ENCODE measurements at places on chromosomes 16 and 17.
A peak's percentile ranks its signal among the peaks of the same experiment; 100 is the strongest.

- DNase-seq, result no peak
Observed at GRCh38 chr17:55624772-55625433, 97.8 kb downstream of the TMEM100 start.

DNA sequence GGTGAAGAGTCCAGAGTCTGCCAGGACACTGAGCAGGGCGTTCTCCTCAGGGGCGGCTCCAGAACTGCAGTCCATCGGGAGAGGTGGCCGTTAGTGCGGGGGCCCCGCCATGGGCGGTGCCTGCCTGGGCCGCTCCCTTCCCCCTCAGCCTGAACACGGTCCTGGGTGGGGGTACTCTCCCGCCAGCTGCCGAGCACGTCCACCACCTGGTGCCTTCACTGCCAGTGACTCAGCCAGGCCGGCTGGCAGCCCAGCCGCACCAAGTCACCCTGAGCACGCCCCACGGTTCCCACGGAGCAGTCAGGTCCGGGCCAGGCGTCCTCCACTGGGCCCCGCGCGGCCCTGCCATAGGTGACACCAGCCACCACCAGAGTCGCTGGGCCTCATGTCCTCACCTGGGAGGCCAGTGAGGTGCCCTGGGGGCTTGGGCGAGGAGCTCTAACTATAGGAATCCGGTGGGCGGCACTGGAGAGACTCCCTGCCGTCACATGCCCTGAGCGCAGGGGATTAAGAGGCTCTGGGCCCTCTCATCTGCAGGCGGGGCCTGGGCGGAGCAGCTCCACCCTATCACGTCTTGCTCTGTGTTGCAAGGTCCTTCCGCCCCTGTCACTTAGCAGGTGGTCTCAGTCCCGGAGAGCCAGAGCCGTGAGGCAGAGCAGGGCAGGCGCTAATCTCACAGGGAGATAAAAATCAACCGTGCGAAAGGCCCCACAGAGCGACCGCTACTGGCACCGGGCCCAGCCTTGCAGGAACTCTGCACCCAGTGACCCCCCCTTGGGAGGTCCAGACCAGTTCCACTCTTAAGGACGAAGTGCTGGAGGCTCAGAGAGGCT is 14.3 kb downstream of the PIEZO1 start:
- DNase-seq, result no peak

DNA sequence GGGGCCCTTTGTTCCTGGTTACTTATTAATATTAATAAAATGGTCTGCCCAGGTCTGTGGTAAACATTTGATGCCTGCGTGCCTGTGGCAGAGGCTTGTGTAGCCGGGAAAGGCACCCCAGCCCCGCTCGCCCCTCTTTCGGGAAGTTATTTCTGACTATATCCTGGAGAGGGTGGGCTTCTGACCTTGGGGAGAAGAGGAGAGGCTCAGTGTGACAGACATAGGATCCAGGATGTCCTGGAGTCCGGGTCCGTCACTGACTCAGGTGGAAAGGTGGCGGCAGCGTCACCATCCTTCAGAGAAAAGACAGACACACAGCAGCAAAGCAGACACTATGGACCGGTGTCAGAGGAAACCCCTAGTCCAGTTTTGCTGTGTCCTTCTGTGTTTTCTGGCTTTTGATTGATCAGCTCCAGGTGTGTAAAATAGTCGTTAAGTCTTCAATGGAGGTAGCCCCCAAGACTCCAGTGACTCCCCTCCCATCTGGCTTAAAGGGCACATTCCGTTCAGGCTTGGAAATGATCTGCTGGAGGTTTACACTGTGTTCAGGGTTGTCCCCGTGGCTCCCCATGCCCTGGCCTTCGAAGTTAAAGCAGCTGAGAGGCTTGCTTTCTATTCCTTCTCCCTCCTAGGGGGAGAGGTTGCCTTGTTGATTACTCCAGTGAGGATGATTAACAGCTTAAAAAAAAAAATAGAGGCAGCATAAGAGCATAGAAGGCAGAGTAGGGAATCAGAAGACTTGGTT is 81.6 kb downstream of the CCDC182 start:
- no peak for DNase-seq

DNA sequence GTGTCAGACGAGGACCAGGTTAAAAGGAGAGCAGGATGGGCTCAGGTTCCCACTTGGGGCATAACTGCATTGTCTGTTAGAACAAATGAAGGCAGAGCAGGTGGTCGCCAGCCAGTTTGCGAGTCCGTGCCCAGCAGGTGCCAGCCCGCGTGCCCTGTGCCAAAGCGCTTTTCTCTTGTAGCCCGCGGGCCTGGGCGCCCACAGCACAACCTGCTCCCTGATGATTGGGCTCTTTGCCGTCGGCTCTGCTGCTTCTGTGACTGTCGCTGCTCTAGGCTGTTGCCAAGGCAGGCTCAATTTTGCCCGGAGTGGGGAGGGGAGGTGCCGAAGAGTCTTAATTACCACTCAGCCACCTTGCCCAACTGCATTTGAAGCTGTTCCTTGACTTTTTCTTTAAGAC is 21.1 kb downstream of the KNOP1 start:
- DNase-seq, result no peak

GRCh38 chr17:45397796-45398195 is 34.9 kb downstream of the ARHGAP27 start:
- DNase-seq, result no peak

GRCh38 chr17:8872036-8872704 is 4.7 kb upstream of the PIK3R6 start:
- DNase-seq, result no peak

- DNase-seq, result no peak
Observed at GRCh38 chr16:53541326-53541725, 38.3 kb upstream of the AKTIP start.

GRCh38 chr17:28871056-28871579 is 16.3 kb downstream of the ERAL1 start:
- DNase-seq, result peak; percentile 40

GRCh38 chr16:68190081-68190480 is 45.8 kb downstream of the ESRP2 start:
- no peak for DNase-seq

DNA sequence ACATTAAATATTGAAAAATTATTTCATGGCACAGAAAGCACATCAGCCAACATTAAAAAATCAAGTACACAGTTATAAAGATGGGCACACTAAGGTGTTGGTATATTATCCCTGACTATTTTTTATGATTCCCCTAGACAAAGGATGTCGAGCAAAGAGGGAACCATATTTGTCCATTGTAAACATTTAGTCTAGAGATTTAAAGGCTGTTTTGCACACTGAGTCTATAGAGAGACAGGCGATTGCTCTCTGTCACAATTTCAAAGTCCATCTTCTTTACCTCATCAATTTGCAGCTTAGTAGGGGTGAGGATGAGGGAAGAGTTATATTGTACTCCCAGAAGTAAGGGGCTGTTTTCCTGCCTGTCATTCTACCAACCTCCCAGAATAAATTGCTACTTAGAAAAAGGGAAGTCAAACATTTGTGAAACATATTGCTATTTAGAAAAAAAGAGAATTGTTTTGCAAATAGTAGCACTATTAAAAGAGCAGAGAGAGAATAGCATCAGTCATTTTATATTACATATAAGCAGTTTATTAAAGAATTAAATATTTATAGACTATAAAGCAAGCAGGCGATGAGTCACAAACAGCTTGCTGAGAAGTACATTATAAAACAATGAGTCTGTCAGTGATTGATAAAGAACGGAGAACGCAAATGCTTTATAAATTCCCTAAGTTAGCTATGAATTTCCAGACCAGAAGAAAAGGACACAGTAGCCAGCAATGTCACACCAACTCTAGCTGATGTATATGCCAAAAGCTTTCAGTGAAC is 270.6 kb upstream of the PMFBP1 start:
- no peak for DNase-seq

- no peak for DNase-seq
Observed at GRCh38 chr17:46768540-46768870, 50.0 kb downstream of the WNT3 start.
